ENCODE measurements at places on chromosomes 2 and 18.

DNA sequence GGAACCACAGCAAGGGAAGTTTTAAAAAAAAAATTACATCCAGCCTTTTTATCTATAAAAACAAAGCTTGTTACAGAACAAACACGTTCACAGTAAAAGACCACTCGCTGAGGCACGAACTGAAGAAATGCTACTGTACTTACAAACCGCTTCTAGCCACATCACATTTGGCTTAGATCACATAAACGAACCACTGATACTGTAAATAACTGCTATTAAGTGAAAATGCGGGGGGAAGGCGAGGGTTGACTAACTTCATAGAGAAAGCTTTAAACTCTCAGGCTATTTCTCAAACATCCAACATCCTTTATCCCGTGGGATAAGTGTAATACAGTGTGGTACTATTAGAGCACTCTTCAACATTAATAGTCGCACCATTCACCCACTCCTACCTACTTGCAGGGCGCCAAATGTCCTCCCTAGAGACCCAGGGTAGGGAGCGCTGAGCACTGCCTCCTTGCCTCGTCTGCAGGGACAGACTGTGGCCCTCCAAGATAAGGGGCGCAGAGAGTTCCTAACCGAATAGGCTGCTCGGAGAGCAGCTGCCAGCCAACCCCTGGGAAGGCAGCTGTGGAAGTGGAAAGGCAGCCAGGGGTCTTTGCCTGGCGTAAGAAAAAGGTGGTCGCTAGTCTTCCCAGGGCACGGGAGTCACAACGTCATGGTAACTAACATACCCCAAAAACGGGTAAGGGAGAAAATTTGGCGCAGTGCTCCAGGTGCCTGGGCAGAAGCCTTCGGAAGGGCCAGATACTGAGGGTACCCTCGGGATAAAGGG lies 854 bp downstream of the GPR155 start:
- DNase-seq: peak; percentile 74

GRCh38 chr2:128196026-128196425 lies 105.0 kb downstream of the UGGT1 start:
- DNase-seq: no peak

- no peak for DNase-seq
Observed at GRCh38 chr18:25010623-25011374, 341.2 kb downstream of the ZNF521 start.

DNA sequence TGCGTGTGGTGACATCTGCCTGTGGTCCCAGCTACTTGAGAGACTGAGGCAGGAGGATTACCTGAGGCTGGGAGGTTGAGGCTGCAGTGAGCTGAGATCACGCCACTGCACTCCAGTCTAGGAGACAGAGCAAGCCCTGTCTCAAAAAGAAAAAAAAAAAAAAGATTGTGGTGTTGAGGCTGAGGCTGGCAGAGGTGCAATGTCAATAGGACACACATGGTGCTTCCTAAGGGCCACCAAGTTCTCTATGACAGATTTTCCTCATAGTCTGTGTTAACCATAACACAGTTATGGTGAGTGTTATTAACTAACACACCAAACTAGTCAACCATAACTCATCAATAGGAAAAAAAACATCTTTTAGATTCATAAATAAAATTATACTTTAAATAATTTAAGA lies 494.4 kb downstream of the TMX3 start:
- peak; percentile 54 for DNase-seq

- no peak for DNase-seq
Observed at GRCh38 chr2:8628866-8629209, 53.0 kb upstream of the ID2 start.

DNA sequence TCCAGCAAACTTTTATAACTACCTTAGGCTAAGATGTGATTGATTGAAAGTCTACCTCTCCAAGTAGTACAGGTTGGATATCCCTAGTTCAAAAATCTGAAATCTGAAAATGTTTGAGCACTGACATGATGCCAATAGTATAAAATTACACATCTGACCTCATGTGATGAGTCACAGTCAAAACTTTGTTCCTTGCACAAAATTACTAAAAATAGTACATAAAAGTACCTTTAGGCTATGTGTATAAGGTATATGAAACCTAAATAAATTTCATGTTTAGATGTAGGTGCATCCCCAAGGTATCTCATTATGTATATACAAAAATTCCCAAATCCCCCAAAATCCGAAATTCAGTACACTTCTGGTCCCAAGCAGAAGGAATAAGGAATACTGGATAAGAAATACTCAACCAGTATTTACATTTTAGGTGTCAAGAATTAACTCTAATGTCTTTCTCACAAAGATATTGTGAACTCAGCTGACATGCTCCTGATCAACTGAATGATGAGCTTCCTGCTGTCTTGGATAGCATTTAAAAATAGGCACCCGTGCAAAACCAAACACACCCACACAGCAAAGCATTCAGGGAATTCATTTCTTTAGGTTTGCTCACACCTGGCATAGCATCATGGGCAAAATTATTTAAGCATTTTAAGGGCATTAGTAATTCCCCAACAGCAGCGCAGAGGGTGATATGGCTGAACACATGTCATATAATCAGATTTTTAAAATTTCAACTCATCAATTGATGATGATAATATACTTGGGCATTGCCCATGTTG lies 497.4 kb upstream of the MEIS1 start:
- DNase-seq: no peak

DNA sequence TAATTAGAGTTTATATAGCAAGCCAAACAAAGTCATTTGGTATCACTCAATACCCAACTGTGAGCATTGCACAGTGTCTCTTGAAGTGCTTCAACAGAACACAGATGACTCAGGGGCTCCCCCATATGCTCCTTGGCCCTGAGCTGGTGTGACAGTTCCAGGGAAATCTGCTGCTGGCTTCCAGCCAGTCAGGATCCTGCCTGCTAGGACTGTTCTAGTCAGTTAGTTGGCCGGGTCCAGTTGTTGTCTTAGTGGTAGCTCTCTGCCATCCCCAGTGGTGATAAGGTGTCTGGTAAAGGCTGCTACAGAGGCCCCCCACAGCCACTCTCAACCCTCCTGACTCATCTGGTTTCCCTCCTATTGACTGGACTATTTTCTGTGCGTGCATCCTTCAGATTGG lies 100.3 kb downstream of the IRS1 start:
- no peak for DNase-seq

DNA sequence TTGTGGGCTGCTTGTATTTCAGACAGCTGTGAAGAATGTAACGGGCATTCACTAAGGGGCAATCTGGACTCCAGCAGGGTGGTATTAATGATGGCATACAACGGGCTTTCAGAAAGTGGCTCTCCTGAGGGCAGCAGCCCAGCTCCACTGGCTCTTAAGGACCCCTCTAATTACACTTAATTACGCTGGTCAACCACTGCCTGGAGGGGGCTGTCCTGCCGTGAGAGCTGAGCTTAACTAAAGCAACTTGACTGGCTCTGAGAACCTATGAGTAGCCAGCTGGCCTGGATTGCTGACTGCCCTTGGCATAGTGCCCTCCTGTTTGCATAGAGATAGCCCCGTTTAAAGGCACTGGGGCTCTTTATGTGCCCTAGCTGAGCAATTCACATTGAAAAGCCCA lies 3.8 kb downstream of the LIPG start:
- DNase-seq: no peak

GRCh38 chr18:74390900-74391299 lies 66.2 kb downstream of the DIPK1C start:
- DNase-seq: peak; percentile 22

DNA sequence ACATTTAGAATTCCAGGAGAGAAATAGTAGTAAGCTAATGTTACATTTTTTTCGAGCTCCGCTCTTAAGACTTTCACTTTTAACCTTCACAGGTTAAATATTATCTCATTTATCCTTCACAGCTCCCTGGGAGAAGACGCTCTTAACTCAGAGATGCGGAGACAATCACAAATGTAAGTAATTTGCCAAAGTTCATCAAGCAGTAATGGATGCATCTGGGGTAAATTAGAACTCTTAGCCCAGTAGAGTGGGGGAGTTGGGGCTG lies 168.5 kb downstream of the SPP2 start:
- no peak for DNase-seq

DNA sequence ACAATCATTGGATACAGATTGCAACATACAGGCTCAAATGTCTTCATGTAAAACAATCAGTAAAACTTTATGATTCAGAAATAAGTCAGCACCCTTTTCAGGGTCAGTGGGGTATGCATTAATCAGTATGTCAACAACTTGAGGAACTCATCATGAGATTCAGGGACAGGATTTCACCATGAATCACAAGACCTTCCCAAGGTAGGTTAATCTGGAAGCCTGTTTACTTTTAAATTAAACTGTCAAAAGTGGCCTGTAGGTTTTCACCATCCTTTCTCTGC lies 104.8 kb downstream of the SP100 start:
- no peak for DNase-seq

DNA sequence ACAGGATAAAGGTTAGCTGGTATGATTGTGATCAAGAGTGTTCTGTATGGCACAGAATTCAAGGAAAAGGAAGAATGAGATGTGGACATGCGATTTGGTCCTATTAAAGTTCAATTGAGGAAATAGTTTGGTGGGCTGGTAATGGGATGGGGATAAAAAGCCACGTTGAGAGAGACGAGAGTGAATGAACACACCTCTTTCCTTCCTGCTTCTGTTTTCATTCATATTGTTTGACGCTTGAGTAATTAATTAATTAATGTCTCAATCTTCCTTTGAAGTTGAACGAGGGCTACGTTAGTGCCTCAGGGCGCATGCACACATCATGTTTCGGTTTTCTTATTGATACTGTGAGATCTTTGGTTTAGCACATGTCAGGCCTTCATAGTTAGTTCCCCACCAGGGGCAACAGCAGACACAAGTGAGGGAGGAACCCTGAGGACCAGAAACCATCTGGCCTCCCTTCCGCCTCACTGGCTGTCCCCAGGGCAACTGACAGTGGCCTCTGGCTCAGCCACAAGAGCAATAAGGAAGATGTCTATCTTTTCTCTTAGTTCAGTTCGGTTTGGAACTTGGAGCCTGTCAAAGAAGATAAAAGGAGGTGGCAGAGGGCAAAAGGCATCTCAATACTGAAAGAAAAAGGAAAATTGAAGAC lies 116.0 kb downstream of the LIPG start:
- DNase-seq: peak; percentile 91

GRCh38 chr2:212797484-212798205 lies 259.0 kb upstream of the ERBB4 start:
- DNase-seq: no peak

GRCh38 chr2:133334923-133335322 lies 233.3 kb downstream of the NCKAP5 start:
- DNase-seq: no peak

DNA sequence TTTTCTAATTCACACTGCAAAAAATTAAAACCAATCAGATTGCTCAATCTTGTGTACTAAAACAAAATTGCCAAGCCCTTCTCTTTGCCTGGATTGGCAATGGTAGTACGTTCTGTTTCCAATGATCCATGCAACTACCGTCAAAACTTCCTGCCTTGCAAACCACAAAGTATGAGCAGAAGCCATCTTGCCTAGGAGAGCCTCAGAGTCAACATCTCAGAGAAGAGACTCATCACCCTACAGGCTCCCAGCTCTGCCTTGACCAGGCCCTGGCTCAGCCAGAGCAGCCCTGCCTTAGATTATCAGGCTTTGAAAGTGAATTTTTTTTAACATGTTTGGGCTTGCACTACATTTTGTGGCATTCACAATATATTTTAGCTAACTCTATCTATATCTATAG lies 574.1 kb downstream of the SATB2 start:
- DNase-seq: no peak

DNA sequence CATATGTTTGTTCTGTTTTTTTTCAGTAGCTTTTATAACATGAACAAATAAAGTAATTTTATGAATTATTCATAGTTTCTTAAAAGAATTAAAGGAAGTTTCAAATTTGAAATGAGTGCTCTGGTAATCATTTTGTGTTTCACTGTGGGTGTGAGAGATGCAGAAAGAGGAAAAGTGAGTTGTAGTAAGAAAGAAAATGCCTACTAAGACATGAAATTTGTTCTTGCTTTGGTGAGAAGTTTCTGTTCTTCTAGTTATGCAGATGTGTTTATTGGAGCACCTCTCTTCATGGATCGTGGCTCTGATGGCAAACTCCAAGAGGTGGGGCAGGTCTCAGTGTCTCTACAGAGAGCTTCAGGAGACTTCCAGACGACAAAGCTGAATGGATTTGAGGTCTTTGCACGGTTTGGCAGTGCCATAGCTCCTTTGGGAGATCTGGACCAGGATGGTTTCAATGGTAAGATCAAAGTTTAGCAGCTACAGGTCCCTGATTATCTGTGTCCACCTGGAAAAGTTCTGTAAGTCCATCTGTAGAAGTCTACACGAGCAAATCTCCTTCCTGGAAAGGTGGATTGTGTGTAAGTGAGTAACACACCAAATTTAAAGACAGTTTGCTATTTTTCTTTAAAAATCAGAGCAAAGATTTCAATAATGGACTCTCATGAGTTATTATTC lies 51.4 kb downstream of the ITGAV start:
- no peak for DNase-seq

DNA sequence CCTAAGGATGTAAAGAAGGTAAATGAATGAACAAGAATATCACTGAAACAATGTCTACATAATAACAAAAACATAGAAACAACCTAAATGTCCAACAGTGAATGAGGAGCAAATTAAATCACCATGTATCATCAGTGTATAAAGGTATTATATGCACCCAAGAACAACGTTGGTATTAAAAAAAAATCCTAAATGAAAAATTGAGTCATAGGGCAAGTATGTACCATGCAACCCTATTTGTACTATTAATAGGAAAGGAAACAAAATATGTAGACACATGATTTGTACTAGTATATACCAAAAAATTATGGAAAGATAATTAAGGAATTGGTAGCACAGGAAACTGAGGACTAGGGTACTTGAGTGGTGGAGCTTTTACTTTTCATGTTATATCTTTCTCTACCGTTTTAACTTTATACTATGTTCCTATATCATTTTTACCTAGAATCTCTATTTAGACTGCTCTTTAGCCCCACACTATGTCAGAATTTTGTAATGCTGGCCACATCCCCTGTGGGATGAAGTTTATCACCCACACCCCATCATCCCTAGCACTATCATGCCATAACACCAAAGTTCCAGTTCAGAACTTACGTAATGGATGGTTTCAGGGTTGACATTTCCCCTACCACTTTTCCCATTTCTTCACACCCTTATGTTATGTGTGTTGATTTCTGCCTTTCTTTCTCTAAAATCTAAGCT lies 25.6 kb downstream of the IKZF2 start:
- DNase-seq: peak; percentile 83

GRCh38 chr2:101704046-101704466 lies 6.5 kb downstream of the MAP4K4 start:
- no peak for DNase-seq

DNA sequence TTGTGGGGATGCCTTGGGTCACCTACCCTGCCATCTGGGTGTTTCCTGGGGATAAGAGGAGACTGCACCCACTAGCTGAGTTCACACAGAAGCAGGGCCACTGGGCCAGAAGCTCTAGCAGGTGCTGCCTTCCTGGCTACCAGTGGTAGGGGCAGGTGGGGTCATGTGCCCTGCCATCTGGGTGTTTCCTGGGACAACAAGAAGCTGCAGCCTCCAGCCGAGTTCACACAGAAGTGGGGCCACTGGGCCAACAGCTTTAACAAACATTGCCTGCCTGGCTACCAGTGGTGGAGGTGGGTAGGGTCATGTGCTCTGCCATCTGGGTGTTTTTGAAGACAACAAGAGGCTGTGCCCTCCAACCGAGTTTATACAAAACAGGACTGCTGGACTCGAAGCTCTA lies 282.2 kb upstream of the SYT4 start:
- no peak for DNase-seq
